ENCODE measurements at places on chromosomes 3 and 15. TPM values are rescaled to one million over a fixed set of nuclear protein-coding genes. Genes with fewer than 3 reads are reported as not detected.

GRCh38 chr15:63835211-63835568 is 1.4 kb upstream of the HERC1 start:
- H3K36me3 ChIP-seq = no peaks in the 10 kb centered on the region
- H3K27me3 ChIP-seq = no peaks in the 10 kb centered on the region
- peaks cover 8% of the 10 kb centered on the region for H3K4me1 ChIP-seq
- DNase-seq = no peak

- no peaks in the 10 kb centered on the region for H3K27me3 ChIP-seq
- no peak within 1 kb of the TSS for H3K4me3 ChIP-seq
- peak; percentile 59 for DNase-seq
- H3K4me1 ChIP-seq = 0 out of 2 replicates have a peak, but pooled peaks cover 4% of the 10 kb centered on the region
Measured at GRCh38 chr15:68204776-68205557, at the start of gene CALML4. CALML4 (minus strand) TSS chr15:68205332; CDS start chr15:68205247, 85 bp downstream.

- no peak overlapping the region for H3K27ac ChIP-seq
- no peaks in the 10 kb centered on the region for H3K36me3 ChIP-seq
- no peaks in the 10 kb centered on the region for H3K4me1 ChIP-seq
- no peaks in the 10 kb centered on the region for H3K27me3 ChIP-seq
- DNase-seq = peak; percentile 7
Measured at GRCh38 chr3:2156244-2156847, 57.7 kb downstream of the CNTN4 start.

TICRR gene
- 2.3 TPM for total RNA-seq

CSPG4 gene
- total RNA-seq = 27.6 TPM

GRCh38 chr3:166580561-166580960 is 743.3 kb upstream of the BCHE start:
- no peaks in the 10 kb centered on the region for H3K27me3 ChIP-seq
- no peak for DNase-seq

- no peaks in the 10 kb centered on the region for H3K4me1 ChIP-seq
- H3K27me3 ChIP-seq = peaks cover 49% of the 10 kb centered on the region
- DNase-seq = no peak
- H3K36me3 ChIP-seq = no peaks in the 10 kb centered on the region
- H3K27ac ChIP-seq = no peak overlapping the region
- no peak overlapping the region for H3K4me3 ChIP-seq
Measured at GRCh38 chr3:39502838-39503145, 35.3 kb downstream of the MOBP start.

DNA sequence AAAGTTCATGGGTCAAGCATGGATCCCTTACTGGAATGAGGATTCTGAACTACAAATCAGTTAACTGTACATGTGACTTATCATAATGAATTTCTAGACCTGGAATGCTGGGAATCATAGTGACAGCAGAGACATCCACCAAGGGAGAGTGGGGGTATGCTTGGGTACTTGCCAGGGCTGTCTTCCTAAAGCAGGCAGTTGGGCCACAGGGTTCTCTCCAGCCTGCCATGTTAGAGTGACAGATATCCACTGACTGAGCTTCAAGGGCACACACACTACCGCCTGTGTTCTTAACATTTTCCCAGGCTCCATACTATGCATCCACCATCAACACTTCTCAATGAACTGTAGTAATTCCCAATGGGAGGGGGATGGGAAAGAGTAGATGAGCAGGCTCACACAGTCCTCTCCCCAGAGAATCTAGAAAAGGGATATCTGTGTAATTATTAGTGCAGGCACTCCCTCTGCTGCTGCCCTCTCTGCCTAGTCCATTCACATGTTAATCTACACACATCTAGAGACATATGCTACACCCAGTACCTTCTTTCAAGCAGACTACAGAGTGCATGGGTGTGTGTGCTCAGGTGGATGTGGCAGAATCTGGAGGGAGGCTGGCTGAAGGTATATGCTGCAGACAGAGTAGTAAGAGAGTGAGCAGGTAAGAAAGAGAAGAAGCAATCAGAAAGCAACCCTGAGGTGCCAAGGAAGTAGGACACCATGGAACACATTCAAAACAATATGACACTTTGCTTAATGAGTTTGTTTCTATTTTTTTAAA is 3.7 kb downstream of the FSTL1 start:
- H3K4me1 ChIP-seq = peaks cover 54% of the 10 kb centered on the region
- no peaks in the 10 kb centered on the region for H3K27me3 ChIP-seq
- peak overlapping the region; percentile 81 for H3K4me3 ChIP-seq
- H3K36me3 ChIP-seq = peaks cover 49% of the 10 kb centered on the region
- no peak for DNase-seq

DNA sequence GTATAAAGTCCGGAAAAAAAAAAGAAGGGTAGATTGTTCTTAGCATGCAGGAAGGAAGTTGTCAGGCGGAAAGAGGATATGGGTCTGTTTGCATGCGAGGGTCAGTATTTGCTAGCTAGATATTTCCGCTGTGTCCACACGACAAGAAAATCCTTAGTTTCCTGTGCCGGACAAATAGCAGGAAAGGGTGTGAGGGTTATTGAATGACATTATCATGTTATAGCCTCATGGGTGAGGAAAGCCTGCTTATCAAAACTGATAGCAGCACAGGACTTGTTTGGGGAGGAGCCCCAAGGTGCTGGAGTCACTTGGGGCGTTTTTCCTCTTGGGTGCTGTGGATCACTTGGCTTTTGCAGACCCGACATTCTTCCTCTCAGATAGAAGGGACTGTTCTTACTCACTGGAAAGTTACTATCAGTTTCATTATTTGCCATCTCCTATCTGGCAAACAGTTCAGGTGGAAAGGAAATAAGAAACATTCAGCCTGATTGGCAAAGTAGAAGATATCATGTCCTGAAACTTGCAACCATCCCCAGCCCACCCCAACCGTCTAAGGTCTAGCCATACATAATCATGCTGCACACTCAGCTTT is 127.2 kb upstream of the DPH6 start:
- H3K27ac ChIP-seq = no peak overlapping the region
- no peak overlapping the region for H3K4me3 ChIP-seq
- no peaks in the 10 kb centered on the region for H3K36me3 ChIP-seq
- DNase-seq = no peak

- DNase-seq = no peak
- H3K27me3 ChIP-seq = no peaks in the 10 kb centered on the region
- no peaks in the 10 kb centered on the region for H3K36me3 ChIP-seq
- no peak overlapping the region for H3K4me3 ChIP-seq
- H3K4me1 ChIP-seq = peaks cover 30% of the 10 kb centered on the region
- peak overlapping the region; percentile 51 for H3K27ac ChIP-seq
Measured at GRCh38 chr3:30503446-30503845, 103.0 kb upstream of the TGFBR2 start.

- no peak overlapping the region for H3K4me3 ChIP-seq
- no peak for DNase-seq
- H3K4me1 ChIP-seq = no peaks in the 10 kb centered on the region
- H3K27me3 ChIP-seq = no peaks in the 10 kb centered on the region
- H3K27ac ChIP-seq = no peak overlapping the region
Measured at GRCh38 chr3:44076221-44076829, 165.4 kb upstream of the TOPAZ1 start.

GRCh38 chr15:45205192-45205591 is 17.4 kb upstream of the SHF start:
- no peaks in the 10 kb centered on the region for H3K27me3 ChIP-seq
- H3K36me3 ChIP-seq = no peaks in the 10 kb centered on the region
- no peak overlapping the region for H3K4me3 ChIP-seq
- DNase-seq = peak; percentile 86
- no peak overlapping the region for H3K27ac ChIP-seq
- H3K4me1 ChIP-seq = no peaks in the 10 kb centered on the region

DNA sequence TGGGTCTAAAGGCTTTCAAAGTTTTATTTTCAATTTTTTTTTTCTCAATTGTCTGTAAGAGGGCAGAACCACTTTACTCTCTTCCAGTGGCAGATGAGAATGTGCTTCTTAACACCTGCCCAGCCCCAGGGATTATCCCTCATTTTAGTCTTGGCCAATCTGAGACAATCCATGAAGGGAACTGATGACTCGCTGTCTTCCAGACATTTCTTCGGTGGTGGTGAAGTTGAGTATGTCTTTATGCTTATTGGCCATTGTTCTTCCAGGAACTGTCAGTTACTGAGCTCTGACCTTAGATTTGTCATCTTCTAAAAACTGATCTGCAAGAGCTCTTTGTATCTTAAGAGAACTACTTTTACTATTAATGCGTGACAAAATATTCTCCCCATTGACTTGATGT is 139.5 kb downstream of the TJP1 start:
- H3K27ac ChIP-seq = no peak overlapping the region
- no peak for DNase-seq
- peaks cover 8% of the 10 kb centered on the region for H3K4me1 ChIP-seq
- H3K36me3 ChIP-seq = no peaks in the 10 kb centered on the region
- H3K27me3 ChIP-seq = no peaks in the 10 kb centered on the region
- no peak overlapping the region for H3K4me3 ChIP-seq

GRCh38 chr3:43018246-43018645 is 39.1 kb downstream of the GASK1A start:
- no peaks in the 10 kb centered on the region for H3K36me3 ChIP-seq
- peaks cover 13% of the 10 kb centered on the region for H3K4me1 ChIP-seq
- H3K27ac ChIP-seq = no peak overlapping the region

DNA sequence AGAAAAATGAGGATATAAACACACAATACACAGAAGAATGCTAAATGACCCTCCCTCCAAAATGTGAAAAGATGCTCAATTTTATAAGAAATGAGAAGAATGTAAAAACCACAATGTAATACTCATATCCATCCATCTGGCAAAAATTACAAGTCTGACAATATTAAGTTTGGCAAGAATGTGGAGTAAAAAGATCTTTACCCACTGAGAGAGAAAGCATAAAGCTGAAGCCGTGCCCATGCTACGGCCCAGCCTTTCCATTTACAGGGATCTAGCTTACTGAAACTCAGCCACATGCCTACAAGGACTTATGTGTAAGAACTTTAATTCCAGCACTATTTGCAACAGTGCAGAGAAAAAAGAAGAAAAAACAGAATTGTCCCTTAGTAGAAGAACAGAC is 42.9 kb downstream of the ATP13A3 start:
- H3K4me1 ChIP-seq = 0 out of 2 replicates have a peak, but pooled peaks cover 8% of the 10 kb centered on the region
- H3K27ac ChIP-seq = peak overlapping the region; percentile 13
- peaks cover 94% of the 10 kb centered on the region for H3K36me3 ChIP-seq
- no peaks in the 10 kb centered on the region for H3K27me3 ChIP-seq

Measured in GM23248 (cell line).